Frontal cortex (tissue), 4 donors: ENCODE measurements at places on chromosomes 6 and 20. TPM values are rescaled to one million over a fixed set of nuclear protein-coding genes. Genes with fewer than 3 reads are reported as not detected.

GRCh38 chr6:65155083-65155482 is 551.9 kb downstream of the EYS start:
- no peak for DNase-seq

DNA sequence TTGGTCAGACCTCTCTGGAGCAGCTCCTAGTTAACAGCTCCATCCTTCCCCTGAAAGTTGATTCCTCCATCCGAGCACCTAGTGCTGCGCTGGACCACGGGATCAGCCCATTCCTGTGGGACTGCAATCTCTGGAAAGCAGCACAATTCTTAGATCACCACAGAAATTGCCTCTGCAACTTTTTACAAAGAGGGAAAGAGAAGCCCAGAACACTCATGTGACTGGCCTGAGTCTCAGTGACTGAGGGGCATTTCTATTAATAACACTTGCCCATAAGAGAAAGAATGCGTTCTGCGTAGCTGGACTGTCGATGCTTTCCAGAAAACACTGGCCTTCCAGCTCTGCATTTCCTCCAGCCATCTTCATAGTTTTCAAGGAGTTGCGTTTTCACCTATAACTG is 18.3 kb downstream of the MPC1 start:
- DNase-seq, result no peak

Gene RAET1E
- total RNA-seq, result not detected

DNA sequence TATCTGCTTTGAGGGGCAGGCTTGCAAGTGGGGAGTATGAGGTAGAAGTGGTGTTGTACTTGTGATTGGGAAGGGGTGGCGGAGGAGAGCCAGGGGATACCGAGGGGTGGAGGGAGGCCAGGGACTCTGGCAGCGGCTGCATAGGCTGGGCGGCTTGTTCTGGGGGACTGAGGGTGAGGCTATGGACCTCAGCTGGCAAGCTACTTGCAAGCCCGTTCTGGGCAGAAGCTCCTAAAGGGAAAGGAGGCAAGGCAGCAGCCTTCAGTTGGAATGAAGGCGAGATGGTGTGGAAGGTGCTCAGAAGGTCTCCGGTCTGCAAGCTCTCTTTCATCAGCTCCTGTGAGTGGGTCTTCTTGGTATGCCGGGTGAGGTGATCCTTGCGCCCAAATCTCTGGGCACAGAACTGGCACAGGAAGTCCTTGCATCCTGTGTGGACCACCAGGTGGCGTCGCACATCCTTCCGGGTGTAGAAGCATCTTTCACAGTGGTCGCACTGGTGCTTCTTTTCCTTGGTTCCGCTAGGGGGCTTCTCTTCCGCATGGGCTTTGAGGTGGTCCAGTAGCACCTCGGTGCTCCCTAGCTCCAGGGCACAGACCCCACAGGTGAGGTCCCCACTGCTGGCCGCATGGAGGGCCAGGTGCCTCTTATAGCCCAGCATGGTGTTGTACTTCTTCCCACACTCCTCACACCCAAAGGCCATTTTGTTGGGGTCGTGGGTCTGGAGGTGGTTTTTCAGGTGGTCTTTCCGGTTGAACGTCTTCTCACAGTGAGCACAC is 66.0 kb downstream of the PLAGL1 start:
- no peak for DNase-seq

GRCh38 chr20:41205313-41205712 is 68.0 kb downstream of the PLCG1 start:
- DNase-seq, result peak; percentile 20

Gene CST2
- total RNA-seq, result not detected

Gene FERMT1
- total RNA-seq, result 1.2 TPM

DNA sequence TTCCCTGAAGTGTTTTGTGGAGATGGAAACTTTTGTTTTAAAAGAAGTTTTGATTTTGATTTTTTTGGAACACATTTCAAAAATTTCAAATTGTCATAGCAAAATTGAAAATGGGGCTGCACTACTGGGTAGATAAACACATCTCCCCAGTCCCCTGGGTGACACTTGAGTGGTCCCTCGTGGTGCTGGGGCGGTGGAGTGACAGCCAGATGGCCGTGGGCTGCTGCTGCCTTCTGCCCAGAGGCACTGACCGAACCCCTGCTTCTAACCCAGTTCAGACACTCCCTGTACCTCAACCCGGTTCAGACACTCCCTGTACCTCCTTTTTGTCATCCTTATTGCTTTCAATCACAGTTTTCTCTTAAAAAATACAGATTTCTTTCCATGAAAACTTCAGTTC is 69.9 kb upstream of the SYNJ2 start:
- DNase-seq, result no peak

Gene ZBP1
- total RNA-seq, result not detected

GRCh38 chr6:11207199-11207968 is 25.1 kb downstream of the NEDD9 start:
- DNase-seq, result no peak

GRCh38 chr20:23047001-23047737 is 2.3 kb downstream of the THBD start:
- no peak for DNase-seq

DNA sequence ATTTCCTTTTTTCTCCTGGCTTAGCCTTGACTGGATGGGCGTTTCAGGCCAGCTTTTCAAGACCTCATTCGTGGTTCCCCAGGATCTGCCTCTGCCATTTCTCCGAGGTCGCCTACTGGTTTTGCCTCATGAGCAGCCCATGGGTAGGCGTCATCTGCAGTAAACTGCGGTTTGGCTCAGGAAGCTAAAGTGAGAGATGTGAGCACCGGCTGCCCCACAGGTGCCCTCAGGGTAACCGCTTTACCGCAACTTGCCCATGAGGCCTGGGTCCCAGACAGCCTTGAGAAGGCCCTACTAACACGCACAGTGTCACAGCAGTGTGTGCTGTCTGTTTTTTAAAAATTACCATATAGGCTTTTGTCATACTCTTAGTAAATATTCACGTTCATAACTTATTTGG is 53.4 kb upstream of the TBXT start:
- no peak for DNase-seq

- DNase-seq, result no peak
These were observed 27.1 kb downstream of the GSTA2 start for GRCh38 chr6:52736145-52736544.

DNA sequence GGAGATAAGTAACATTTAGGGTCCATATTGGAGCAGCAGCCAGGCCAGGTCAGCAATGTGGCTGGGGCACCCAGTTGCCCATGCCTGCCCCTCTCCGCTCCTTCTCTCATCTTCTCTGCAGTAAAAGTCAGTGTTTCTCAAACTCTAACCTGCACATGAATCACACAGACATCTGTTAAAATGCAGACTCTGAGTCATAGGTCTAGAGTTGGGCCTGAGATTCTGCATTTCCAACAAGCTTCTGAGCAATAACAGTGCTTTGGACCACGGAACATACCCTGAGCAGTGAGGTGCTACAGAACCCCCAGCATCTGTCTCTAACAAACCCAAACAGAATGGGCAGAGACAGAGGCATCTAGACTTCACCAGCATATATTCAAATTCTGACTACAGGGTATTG is 10.1 kb downstream of the PHF10 start:
- no peak for DNase-seq

DNA sequence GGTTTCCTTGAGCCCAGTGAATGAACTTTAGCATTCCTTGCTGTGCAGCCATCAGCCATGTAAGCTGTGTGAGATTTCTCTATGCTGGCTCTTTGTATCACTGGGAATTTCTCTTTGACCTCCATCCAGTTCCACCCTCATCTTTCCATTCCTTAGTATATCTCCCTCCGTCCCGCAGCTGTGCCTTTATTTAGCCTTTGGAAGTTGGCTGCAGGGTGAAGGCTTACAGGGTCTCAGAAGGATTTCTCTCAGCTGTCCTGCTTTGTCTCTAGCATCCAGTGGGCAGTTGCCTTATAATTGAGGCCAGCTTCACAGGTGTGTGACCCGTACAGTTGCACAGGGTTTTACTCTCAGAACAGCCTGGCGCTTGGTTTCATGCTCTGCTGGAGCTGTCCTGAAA is 144.3 kb downstream of the PXDC1 start:
- no peak for DNase-seq

DNA sequence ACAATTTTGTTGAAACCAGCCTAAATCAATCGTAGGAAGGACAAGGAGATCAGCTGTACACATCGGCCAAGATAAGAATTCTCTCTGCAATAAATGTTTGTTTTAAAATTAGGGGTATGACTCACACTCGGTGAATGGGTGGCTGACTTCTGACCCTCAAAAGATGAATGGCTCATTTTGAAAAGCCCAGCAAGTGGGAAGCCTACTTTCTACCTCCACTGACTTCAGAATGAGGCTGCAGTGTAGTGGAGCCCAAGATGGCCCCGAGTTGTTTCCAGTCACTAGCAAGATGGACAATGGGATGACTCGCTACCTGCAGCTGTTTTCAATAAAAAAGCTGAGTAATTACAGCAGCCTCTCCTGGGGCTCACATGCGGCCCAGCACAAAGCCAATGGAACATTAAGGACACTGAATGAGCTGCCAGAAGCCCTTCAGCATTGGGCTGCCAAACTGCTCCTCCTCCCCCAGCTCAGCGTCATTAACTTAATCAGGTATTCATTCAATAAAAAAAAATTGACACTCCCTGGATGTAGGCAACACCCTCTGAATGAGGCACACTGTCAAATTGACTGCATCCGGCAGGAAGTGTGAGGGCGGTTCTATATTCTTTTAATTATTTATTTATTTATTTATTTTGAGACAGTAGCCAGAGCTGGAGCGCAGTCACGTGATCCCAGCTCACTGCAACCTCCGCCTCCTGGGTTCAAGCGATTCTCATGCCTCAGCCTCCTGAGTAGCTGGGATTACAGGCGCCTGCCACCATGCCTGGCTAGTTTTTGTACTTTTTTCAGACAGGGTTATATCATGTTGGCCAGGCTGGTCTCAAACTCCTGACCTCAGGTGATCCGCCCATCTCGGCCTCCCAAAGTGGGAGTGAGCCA is 107.3 kb downstream of the GMPR start:
- no peak for DNase-seq

Gene PKIB
- total RNA-seq, result 4.1 TPM

- peak; percentile 82 for DNase-seq
These were observed 57.6 kb downstream of the FAM217A start for GRCh38 chr6:4021133-4021853.

DNA sequence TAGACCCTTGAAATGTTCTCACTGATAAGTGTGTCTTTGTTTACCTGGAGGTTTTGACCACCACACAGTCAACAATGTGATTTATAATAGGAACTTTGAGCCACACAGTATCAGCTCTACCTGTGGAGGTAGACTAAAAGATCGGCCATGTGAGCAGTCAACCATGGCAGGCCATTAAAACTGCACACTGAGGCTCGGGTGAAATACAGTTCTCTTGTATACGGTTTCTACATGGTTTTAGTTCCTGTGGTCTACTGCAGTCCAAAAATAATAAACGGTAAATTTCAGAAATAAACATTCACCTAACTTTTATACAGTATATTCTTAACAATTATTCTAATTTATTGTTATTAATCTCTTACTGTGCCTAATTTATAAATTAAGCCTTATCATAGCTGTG is 47.2 kb downstream of the TRIM38 start:
- no peak for DNase-seq
